Amniotic epithelial cell (primary cell): ENCODE measurements at places on chromosomes 6 and 20.

GRCh38 chr6:166757232-166758135, 130.4 kb upstream of the RPS6KA2 start:
- no peak for DNase-seq

DNA sequence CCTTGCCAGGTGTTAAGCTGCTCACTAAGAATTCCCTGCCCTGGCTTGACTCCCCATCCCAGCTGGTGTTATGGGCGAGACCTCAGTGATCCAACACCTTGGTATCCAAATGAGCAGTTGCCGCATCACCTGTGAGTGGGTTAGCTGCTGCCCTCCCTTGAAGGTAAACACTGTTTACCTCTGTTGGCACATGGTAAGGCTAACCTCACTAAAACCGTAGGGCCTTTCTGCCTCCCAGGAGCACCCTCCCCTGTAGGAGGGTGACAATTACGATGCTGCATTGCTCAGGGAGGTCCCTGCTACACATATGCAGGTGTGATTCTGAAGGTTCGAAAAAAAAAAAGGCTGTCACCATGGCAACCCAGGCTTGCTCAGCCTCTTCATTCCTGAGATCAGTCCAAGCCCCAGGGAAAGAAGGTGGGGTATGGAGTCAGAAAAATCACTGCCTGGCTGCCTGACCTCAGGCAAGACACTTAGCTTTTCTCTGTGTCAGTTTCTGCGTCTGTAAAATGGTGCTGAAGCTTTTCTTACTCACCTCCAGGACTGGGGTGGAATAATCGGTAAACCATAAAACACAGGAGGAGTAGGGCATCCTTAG, 19.5 kb downstream of the PNPLA1 start:
- DNase-seq = no peak

GRCh38 chr6:139429580-139430145, 55.2 kb upstream of the CITED2 start:
- DNase-seq = no peak

GRCh38 chr6:132446855-132447241, 45.6 kb upstream of the MOXD1 start:
- DNase-seq = no peak

GRCh38 chr6:69795469-69796072, 1.2 kb downstream of the LMBRD1 start:
- DNase-seq = no peak

- no peak for DNase-seq
Observed at GRCh38 chr6:16208989-16209388, 29.4 kb upstream of the GMPR start.
